Camera-type eye (tissue), 1 donor: ENCODE measurements at places on chromosomes 3 and 15. TPM values are rescaled to one million over a fixed set of nuclear protein-coding genes. Genes with fewer than 3 reads are reported as not detected.

Gene SNUPN
- 26.4 TPM for total RNA-seq

Gene DUOXA2
- total RNA-seq, result not detected

Gene NMB
- 1.5 TPM for total RNA-seq

Gene BCL6
- total RNA-seq, result 11.7 TPM

Gene FOXL2NB
- 7.9 TPM for total RNA-seq

Gene EIF4G1
- 155 TPM for total RNA-seq

Gene ARRDC4
- total RNA-seq, result 14.1 TPM
